ENCODE measurements at places on chromosomes 5 and 9.

GRCh38 chr5:96142184-96142781 lies 180.6 kb upstream of the ELL2 start:
- DNase-seq, result no peak

GRCh38 chr9:117714282-117714681 lies 10.1 kb downstream of the TLR4 start:
- no peak for DNase-seq

DNA sequence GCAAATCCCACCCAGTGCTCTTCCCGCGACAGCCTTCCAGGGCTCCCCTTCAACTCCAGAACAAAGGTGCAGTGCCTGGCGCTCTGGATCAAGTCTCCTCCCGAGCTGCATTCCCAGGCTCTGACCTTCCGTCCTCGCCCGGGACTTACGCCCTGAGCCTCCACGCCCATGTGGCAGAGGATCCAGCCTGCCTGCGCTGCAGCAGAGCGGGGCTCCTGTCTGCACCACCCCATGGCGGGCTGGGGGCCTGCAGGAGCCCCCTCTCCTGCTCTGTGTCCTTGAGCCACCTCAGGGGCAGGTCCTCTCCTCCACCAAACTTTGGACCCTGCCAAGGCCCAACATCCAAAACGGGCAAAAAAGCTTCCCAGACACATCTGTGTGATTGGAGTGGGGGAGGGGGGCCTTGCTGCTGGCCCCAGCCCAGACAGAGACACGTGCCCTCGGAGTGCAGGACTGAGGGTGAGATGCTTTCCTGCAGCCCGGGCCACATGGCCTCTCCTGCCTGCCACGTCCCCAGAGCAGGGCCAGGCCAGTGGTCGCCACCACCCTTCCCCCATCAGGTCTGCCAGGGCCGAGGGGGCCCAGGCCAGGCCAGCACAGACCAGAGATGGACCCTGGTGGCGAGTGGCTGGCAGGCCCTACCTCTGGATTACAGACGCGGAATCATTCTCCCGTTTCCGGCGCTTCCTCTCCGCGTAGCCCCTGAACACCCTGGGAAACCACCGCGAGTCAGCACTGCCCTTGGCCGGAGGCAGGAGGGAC lies 4.4 kb downstream of the NSMF start:
- DNase-seq, result no peak

- DNase-seq, result no peak
These were observed 56.2 kb downstream of the MOCS2 start for GRCh38 chr5:53053364-53053763.

- DNase-seq, result peak; percentile 38
These were observed 71.5 kb downstream of the ANKRD33B start for GRCh38 chr5:10635257-10635866.

Measured in stimulated activated CD8-positive, alpha-beta memory T cell treated with anti-CD3 and anti-CD28 coated beads, Interleukin-15, amount 100 ng/mL, for 24 hours (primary cell).